ENCODE measurements at places on chromosomes 2 and 18.

- peak; percentile 68 for DNase-seq
- no peak overlapping the region for H3K4me3 ChIP-seq
- H3K4me1 ChIP-seq = no peaks in the 10 kb centered on the region
- no peak overlapping the region for H3K27ac ChIP-seq
- no peaks in the 10 kb centered on the region for H3K27me3 ChIP-seq
- no peaks in the 10 kb centered on the region for H3K36me3 ChIP-seq
Measured at GRCh38 chr2:70647873-70648481, 94.4 kb upstream of the TGFA start.

DNA sequence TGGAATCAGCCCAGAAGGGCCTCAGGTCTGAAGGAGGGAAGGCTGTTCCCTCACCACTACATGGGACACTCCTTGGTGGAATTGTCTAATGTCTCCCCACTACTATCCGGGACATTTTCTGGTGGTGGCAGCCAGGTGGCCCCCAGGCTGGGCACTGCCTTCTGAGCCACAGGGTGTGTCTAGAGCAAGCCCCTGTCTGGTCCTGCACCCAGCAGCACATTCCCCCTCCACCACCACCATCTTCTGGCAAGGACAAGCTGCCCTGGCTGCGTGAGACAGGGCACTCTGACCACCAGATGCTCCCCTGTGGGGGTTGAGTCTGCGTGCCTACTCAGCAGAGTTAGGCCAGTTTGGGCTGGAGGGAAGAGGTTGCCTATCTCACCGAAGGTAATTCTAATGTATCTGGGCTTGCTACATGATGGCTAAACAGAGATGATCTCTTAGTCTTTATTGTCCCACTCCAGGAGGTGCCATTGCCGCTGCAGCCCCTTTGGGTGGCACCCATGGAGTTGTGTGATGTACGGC, 106.3 kb downstream of the PLB1 start:
- no peak overlapping the region for H3K4me3 ChIP-seq
- no peak overlapping the region for H3K27ac ChIP-seq
- DNase-seq = no peak
- peaks cover 19% of the 10 kb centered on the region for H3K4me1 ChIP-seq
- no peaks in the 10 kb centered on the region for H3K36me3 ChIP-seq
- no peaks in the 10 kb centered on the region for H3K27me3 ChIP-seq

DNA sequence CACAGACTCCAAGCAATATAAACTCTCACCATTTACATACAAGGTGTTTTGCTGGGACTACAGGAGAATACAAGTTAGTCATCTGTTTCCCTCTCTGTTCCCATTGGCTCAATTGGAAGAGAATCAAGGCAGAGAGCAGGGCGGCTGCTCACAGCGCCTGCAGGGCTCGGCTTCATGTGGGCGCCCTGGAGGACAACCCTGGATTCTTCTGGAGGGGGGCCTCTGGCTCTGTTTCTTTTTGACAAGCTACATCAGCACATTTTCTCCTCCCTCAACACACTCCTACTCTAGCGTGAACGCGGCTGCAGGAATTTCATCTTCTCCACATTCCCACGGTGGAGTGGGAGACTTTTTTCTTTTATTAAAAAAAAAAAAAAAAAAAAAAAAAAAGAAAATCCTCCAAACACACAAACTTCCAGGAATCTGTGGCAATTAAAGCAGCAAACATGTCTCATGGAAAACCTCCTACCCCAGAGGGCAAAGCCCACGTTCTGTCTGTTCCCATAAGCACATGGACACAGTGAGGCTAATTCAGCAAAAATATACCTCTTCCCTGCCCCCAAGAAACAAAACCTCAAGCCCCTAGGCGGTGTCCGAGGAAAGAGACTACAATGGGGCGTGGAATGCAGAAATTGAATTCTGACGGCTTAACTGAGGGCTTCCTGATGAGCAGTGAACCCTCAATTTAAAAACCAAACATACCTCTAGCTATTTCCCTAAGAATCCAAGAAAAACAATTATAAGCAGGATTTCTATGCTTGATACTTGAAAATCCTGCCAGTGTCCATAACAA, 50.6 kb downstream of the PARD6G start:
- no peaks in the 10 kb centered on the region for H3K4me1 ChIP-seq
- DNase-seq = no peak
- H3K36me3 ChIP-seq = no peaks in the 10 kb centered on the region
- no peak overlapping the region for H3K4me3 ChIP-seq
- H3K27me3 ChIP-seq = no peaks in the 10 kb centered on the region

DNA sequence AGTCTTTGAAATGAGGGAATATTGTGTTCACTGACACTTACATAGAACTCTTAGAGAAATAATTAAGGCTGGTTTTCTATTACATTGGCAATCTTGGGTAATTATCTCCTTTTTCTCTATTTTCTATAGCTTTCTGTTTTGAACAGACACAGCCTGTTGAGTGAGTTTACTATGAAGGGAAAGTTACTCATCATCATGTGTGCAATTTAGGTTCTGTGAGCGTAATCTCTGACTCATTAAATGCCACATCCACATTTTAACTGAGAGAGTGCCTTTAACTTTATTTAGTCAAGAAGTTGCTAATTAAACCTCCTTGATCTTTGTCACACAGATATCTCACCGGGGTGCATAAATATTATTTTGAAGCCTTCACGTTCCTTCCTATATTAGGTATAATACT, 174.0 kb upstream of the SLC8A1 start:
- no peaks in the 10 kb centered on the region for H3K36me3 ChIP-seq
- H3K4me1 ChIP-seq = no peaks in the 10 kb centered on the region
- no peak overlapping the region for H3K27ac ChIP-seq
- H3K27me3 ChIP-seq = no peaks in the 10 kb centered on the region
- no peak for DNase-seq
- H3K4me3 ChIP-seq = no peak overlapping the region

DNA sequence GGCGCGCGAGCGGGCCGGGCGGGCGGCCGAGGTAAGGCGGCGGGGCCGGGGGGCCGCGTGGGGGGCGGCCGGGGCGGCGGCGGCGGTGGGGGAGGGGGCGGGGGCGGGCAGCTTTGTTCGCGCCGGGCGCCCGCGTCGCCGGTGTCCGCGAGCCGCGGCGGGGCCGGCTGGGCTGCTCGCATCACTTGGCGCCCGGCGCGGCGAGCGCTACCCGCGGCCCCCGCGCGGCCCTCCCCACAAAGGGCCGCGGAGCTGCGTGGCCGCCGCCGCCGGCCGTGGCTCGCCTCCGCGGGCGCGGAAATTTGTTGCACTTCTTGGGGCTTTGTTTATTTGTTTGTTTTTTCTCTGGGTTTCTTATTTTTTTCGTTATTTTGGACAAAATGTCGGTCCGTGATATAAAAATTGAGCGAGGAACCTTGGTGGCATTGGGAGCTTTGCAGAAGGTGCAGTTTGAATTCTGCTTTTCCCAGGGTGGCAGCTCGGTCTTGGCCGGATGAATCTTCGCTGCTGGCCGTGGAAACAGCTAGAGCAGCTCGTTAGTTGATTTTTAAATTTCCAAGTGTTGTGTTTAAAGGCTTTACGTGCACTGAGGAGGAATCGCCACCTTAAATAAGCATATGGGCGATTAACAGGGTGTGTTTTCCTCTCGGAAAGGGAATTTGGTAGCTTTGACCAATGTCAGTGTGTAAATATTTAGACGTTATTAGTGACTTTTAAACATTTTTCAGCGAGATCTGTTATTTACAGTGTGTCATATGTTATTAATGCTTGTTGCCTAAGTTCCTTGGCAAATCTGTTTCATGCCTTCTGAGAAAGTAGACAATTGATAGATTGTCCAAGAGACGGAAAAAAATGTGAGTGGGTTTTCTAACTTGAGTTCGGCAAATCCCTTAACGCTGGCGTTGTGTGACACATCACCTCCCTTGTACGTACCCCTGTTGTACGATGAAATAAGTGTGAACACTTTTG, 822 bp downstream of the UBE2E3 start:
- no peaks in the 10 kb centered on the region for H3K36me3 ChIP-seq
- H3K27me3 ChIP-seq = no peaks in the 10 kb centered on the region
- H3K4me3 ChIP-seq = peak overlapping the region; percentile 76
- H3K27ac ChIP-seq = peak overlapping the region; percentile 94
- H3K4me1 ChIP-seq = no peaks in the 10 kb centered on the region
- DNase-seq = no peak

DNA sequence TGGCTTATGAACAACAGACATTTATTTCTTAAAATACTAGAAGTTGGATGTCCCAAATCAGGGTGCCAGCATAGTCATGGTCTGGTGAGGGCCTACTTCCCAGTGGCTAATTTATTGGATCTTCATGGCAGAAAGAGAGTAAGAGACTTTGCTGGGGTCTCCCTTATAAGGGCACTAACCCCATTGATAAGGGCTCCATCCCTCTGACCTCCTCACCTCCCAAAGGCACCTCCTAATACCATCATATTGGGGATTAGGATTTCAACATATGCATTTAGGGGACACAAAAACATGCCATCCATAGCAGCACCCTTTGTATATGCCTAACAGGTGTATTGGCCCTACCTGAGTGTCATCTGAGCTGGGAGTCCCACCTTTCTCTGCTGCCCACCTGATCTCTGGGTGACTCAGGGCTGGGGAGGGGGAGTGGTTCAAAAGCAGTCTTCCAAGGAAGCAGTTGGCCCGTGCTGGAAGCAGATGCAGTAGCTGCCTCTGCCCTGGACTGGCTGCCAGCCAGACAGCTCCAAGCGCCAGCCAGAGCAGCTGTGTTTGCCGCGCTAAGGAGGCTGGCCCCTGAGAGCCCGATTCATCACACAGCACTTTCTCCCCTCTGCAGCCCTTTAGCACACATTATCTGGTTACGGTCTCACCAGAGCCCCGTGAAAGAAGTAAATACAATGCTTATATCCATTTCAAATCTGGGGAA, 84.6 kb downstream of the SMAD7 start:
- H3K4me1 ChIP-seq = no peaks in the 10 kb centered on the region
- peak; percentile 84 for DNase-seq
- peak overlapping the region; percentile 30 for H3K27ac ChIP-seq
- no peaks in the 10 kb centered on the region for H3K27me3 ChIP-seq
- H3K4me3 ChIP-seq = no peak overlapping the region
- H3K36me3 ChIP-seq = no peaks in the 10 kb centered on the region

DNA sequence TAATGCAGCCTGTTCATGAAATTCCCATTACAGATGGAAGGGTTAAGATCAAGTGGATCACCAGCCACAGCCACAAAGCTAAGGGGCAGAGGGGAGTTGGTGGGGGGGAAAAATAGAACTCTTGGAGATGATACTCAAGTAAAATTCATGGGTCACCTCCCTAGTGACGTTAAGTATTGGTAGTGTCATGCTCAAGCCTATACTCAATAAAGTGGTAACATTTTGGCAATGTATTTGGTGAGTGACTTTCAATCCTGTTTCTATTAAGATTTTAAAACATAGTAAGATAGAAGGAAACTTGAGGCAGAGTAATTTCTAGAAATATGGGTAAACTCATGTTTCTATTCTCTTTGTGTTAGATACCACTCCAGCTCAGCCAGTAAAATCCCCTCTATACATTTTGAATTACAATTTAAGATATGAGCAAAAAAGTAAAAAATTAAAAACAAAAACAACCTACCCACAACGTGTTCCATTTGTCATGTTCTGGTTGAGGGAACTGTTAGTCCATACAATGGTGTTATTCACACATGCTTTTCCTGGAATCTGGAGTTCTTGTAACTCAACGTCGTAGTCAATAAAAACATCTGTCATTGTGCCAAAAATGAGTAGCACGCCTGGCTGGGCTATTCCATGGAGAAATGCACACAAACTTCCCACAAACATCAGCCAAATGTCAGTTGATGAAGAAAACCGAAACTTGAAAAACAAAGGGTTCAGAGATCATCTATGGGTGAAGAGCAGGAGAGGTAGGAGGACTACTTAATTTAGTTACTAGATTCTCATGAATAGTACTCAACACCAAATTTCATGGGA, 18.1 kb downstream of the ABCB11 start:
- no peak overlapping the region for H3K4me3 ChIP-seq
- no peaks in the 10 kb centered on the region for H3K36me3 ChIP-seq
- H3K27ac ChIP-seq = no peak overlapping the region
- no peaks in the 10 kb centered on the region for H3K4me1 ChIP-seq

- H3K36me3 ChIP-seq = peaks cover 7% of the 10 kb centered on the region
- H3K27ac ChIP-seq = no peak overlapping the region
- no peaks in the 10 kb centered on the region for H3K4me1 ChIP-seq
- H3K4me3 ChIP-seq = no peak overlapping the region
- DNase-seq = peak; percentile 60
- H3K27me3 ChIP-seq = no peaks in the 10 kb centered on the region
Measured at GRCh38 chr18:79496237-79496977, 100.7 kb downstream of the NFATC1 start.

DNA sequence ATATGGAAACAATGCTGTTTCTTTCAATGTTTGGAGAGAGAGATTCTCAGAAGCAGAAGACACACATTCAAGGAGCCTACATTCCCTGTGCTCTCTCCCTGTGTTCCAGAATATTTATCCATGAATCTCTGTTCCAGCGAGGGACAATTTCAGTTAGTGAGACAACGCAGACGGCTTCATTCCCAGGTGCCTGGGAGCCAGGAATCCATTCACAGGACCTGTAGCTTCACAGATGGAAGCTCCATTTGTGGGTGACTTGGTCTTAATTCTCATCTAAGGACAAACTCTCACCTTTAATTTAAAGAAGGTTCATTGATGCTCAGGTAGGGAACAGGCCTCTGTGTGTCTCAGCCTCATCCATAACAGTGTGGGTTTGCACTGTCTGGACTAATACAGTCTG, 1156.6 kb downstream of the RPIA start:
- no peaks in the 10 kb centered on the region for H3K36me3 ChIP-seq
- DNase-seq = no peak
- H3K4me1 ChIP-seq = no peaks in the 10 kb centered on the region
- no peaks in the 10 kb centered on the region for H3K27me3 ChIP-seq

Data from ascending aorta (tissue), 2 donors.